ENCODE measurements at places on chromosomes 12 and 14.

GRCh38 chr12:96141216-96141912 lies 52.8 kb upstream of the ELK3 start:
- DNase-seq = no peak

- no peak for DNase-seq
Observed at GRCh38 chr14:96962337-96962736, 165.2 kb downstream of the VRK1 start.

GRCh38 chr12:12759234-12759915 lies 26.1 kb upstream of the APOLD1 start:
- no peak for DNase-seq

DNA sequence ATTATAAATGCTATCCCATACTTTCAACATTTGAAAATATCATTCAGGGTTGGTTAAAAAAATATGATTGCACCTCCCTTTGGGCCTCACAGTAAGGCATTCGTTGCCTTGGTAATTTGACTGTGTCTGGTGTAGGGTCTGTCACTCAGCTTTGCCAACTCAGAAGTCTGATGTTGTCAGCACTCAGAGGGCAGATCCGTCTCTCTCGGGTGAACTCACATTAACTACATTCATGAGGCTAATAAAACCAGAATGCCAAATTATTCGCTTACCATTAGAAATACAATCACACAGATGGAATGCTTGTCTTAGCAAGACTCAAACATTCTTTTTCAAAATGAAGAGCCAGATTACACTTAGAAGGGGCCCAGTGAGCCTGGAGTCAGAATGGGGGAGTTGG lies 53.0 kb downstream of the NPAS3 start:
- no peak for DNase-seq

GRCh38 chr12:92604786-92605185 lies 98.0 kb upstream of the PLEKHG7 start:
- DNase-seq = no peak

- DNase-seq = no peak
Observed at GRCh38 chr14:57205938-57206337, 62.8 kb downstream of the EXOC5 start.

- DNase-seq = no peak
Observed at GRCh38 chr14:93171376-93171775, 13.3 kb downstream of the MOAP1 start.

DNA sequence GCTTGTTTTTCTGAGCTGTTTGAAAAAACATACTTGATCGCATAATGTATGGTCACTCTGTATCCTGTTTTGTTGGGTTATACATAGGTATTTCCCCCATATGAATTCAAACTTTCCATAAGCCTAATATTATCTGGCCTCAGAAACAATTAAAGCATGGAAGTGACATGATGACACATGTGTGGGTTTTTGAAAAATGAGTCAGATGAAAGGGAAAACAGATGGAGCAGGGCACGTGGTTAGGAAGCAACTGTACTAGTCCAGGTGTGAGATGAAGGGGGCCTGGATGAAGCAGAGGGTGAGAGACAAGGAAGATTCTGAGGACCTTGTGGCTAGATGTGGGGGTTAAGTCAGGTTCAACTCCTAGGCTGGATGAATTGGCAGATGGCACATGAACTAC lies 92.7 kb upstream of the DNM1L start:
- DNase-seq = no peak

- DNase-seq = no peak
Observed at GRCh38 chr12:30457621-30458289, 237.9 kb downstream of the IPO8 start.

GRCh38 chr14:89007906-89008305 lies 183.5 kb downstream of the TTC8 start:
- no peak for DNase-seq

DNA sequence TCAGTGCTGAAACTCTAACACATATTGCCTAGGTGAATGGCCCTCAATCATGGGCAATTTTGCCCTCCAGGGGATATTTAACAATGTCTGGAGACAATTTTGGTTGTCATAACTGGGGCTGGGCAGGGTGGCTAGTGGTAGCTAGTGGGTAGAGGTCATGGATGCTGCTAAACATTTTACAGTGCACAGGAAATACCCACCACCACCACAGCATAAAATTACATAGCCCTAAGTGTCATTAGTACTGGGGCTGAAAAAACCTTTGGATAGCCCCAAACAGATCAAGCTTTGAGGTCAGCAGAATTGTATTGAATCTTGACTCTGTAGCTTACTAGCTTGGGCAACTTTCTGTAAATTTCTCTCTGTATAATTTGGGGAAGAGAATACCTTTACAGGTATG lies 758.0 kb downstream of the BCL11B start:
- no peak for DNase-seq

GRCh38 chr14:82113710-82114109 lies 580.1 kb upstream of the SEL1L start:
- no peak for DNase-seq

GRCh38 chr14:23572836-23573235 lies 5.2 kb upstream of the AP1G2 start:
- no peak for DNase-seq

- DNase-seq = no peak
Observed at GRCh38 chr12:54661048-54661447, 12.9 kb upstream of the DCD start.

DNA sequence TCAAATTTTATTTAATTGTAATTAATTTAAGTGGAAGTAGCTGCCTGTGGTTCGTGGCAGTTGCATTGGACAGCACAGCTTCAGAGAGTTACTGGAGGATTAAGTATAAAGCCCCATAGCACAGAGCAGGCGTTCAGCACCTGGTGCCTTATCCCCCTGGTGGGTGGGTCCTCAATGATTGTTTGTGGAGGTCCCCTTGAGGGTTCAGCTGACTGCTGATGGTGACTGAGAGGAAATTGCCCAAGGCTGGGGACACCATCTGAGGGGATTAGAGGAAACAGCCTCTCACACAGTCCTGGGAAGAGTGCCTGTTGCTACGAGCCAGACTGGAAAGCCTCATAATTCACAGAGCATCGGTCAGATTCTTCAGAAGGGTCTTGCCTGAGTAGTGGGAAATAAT lies 83.4 kb upstream of the NOS1 start:
- no peak for DNase-seq

- no peak for DNase-seq
Observed at GRCh38 chr14:82075566-82075965, 541.9 kb upstream of the SEL1L start.

DNA sequence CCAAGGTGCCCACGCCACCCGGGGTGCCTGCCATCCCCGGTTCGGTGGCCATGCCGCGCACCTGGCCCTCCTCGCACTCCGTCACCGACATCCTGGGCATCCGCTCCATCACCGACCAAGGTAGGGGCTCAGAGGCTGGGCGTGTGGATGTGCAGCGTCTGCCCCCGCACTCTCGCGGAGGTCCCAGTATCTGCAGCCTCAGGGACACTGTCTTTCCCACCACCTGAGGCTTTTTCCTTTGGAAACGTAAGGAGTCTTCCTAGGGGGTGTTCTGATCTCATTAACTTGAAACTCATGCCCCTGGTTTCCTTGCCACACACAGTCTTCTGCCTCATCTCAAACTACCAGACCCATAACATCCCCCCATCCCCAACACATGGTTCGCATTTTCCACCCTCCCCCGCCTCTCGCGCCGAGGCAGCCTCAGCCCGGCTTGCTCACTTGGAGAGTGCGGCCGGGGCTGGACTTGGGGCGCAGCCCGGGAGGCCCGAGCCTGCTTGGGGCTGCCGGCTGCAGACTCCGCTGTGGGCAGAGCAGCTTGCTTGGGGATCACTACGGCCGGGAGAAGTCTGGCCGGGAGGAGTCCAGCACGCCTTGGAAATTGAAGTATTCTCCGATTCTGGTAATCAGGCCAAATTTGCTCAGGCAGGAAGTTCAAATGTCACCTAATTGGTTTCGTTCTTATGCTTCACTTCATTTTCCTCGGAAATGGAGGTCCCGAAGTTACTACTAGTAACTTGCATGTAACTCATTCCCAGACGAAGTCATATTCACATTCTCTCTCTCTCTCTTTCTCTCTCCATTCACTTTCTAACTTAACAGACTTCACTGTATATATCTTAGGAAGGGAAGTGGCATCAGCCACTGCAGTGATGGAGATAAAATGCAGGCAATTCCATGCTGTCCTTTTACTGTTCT lies 2.0 kb downstream of the PAX9 start:
- DNase-seq = no peak

DNA sequence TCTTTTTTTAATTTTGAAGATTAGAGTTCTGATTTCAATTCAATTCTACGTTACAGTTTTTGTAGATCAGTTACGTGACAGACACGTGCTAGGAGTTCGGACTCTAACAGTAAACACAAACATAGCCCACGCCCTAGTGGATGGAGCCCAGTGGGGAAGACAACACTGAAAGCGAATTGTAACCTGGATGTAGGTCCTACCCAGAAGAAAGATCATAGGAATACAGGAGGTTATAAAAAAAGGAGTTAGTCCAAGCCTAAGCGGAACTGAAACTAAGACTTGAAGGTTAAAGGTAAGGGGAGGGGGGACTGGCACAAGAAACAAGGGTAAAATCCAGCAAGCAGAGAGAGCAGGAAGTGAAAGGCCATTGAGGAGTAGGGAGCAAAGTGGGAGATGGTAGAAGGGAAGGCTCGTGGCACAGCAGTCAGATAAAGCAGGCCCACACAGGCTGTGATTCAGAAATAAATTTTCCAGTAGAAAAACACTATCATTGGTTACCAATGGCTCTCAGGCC lies 15.7 kb upstream of the CRY1 start:
- DNase-seq = no peak

- no peak for DNase-seq
Observed at GRCh38 chr14:78254911-78255461, 84.8 kb downstream of the NRXN3 start.

- DNase-seq = no peak
Observed at GRCh38 chr12:86710109-86710508, 453.9 kb upstream of the MGAT4C start.

DNA sequence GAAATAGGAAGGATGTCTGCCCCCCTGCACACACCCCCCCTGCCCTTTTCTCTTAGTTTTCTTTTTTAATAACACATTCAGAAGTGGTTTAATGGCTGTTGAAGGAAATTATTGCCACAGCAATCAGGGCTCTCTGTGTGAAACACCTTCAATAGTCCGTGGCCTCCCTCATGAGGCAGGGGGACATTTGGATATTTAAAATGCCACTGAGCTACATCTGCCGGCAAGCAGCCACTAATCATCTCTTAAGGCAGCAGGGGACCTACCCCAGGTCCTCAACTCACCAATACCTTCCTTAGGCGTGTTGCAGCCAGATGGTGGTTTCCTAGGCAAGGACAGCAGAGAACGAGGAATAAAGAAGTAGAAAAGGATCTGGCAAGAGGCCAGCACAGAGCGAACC lies 283.2 kb downstream of the TTC8 start:
- DNase-seq = no peak

DNA sequence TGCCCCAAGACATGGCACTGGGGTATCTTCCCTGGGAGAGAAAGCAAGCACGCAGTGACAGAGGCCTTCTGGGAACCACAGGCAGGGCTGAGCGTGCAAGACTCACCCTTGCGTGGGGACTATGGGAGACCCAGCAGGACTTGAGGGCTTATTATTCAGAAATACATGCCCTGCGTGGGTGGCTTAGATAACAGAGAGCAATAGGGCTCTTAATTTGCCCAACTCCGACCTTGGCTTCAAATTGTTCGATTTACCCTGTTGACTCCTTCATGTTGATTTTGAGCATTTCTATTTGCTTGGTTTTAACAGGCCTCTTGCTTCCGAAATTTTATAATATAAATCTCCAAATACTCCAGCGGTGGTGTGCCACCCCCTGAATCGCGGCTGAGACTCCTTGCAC lies 5.1 kb upstream of the SERPINA1 start:
- no peak for DNase-seq

DNA sequence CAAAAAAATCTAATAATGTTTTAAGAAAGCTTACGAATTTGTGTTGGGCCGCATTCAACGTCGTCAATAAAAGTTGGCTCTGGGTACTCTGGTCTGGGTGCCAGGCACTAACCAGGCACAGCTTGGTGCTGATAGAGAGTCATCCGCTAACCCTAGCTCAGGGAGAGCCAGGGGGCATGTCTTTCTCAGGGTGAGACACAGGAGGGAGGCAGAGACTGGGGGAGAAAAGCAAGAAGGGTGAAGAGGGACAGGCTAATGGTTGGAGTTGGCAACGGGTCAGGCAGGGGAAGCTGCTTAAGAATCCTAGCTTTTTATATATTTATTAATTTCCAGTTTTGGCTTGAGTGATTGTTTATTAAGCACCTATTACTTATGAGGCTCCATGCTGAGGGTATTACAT lies 105.0 kb downstream of the CMKLR1 start:
- DNase-seq = no peak

GRCh38 chr12:56257491-56258067 lies 605 bp downstream of the ANKRD52 start:
- no peak for DNase-seq

GRCh38 chr14:56241461-56241860 lies 123.2 kb downstream of the PELI2 start:
- no peak for DNase-seq

DNA sequence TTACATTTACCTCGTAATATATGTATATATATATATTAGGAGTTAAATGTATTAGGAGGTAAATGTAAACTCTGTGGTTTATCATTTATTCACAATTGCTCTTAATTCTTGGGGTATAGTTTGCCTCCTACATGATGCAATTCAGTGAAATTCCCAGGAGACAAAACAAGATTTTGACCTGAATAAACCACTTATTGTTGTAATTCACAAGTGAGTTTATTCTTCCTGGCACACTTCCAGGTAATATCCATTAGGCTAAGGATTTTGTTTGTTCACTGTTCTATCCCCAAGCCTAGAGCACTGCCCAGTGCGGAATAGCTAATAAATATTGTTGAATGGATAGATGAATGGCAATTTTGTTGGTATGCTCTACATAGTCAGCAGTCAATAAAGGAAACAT lies 3.0 kb downstream of the SMIM10L1 start:
- no peak for DNase-seq

DNA sequence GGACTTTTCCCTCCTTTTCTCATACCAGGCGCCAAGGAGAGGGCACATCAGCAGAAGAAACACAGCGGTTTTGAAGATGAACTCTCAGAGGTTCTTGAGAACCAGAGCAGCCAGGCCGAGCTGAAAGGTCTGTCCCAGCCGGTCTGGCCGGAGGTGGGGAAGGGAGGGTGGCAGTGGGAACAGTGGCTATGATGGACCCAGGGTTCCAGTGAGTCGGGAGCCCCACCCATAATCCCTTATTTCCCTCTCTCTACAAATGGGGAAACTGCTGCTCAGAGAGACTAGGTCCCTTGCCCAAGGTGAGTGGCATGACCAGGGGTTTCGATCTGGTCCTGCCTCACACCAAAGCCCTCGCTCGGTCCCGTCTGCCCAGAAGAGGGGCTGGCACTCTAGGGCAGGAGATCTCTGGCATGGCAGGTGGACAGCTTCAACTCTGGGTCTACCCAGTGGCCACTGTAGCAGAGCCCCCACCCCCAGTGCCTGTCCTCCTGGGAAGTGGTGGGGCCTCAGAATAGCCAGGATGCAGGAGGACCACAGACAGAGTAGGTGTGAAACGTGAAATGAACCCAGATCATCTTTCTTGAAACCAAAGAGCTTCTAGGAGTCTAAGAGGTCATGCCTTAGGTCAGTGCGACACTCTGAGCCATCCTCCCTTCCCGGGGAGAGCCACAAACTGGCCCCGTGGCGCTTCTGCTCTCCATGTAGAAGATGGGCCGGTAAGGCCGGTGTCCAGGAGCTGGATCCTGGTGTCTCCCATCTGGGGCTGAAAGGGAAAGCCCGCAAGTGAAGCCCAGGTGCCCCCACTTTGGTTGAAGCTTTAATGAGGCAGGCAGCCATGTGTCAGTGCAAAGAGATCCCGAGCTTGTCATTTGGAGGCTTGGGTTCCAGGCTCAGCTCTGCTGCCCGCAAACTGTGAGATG lies 7.0 kb downstream of the CHGA start:
- no peak for DNase-seq
